ENCODE measurements at places on chromosomes 7 and 10.

GRCh38 chr7:100171087-100171681 is 2.8 kb upstream of the GAL3ST4 start:
- no peak for DNase-seq

- DNase-seq = peak; percentile 63
Observed at GRCh38 chr10:31320550-31321211, 1.7 kb downstream of the ZEB1 start.

DNA sequence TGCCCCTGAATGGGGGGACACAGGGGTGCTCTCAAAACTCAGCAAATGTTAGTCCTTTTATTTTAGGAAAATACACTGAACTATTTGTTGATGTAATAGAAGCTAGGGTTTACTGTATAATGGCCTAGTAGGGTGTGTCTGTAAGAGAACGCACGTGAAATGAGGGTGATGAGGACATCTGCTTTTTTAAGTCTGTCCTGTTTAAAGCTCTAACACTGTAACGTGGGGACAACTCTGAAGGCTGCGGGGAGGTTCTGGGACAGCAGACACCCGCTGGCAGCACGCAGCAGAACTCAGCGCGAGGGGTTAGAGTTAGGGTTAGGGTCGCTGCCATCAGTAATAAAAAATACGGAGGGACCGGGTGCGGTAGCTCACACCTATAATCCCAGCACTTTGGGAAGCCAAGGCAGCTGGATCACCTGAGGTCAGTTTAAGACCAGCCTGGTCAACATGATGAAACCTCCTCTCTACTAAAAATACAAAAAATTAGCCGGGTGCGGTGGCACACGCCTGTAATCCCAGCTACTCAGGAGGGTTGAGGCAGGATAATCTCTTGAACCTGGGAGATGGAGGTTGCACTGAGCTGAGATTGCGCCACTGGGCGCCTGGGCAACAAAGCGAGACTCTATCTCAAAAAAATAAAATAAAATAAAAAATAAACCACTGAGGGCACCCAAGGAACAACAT is 98.0 kb downstream of the CTBP2 start:
- no peak for DNase-seq

DNA sequence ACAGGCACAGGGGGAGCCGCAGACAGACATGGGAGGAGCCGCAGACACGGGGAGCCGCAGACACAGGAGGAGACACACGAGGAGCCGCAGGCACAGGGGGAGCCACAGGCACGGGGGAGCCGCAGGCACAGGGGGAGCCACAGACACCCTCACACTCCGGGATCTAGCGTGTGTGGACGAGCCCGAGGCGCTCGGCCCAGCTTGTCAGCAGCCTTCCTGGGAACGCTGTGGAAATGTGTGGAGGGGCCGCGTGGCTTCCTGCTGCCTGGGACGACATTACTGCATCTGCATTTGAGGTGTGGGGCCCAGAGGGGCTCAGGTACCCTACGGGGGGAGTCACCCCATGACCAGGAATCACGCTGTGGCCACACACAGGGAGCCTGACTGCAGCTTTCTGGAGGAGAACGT is 313.2 kb downstream of the PTPRN2 start:
- no peak for DNase-seq

DNA sequence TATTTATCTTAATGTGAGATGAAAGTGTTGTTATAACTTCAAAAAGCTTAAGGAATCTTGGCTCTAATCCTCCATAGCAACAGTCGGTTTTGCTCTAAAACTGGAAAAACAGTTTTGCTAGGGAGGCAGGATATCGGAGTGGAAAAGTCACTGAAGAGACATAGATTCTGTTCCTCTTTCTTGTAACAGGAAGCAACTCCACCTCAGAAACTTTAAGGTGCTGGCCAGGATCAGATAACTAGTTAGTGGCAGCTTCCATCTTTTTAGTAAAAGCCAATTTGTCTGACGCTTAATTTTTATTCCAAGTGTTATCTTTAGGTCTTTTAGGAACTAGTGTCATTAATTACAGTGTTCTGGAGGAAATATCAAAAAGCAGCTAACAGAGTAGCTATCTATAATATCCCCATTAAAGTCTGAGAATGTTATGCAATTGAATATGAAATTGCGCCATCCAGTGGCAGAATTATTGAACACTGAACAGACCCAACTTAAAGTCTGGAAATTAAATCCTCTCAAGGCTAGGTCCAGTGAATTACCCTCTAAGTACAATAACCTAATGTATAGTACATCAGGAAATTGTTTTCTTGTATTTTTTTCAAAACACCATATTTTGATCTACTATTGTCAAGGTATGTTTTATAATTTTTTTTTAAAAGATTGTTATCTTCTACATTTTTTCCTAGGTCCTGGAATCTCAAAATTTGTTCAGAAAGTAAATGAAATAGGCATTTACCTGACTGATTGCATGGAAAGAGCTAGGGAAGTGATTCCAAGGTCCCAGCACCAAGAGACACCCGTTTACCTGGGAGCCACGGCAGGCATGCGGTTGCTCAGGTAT is 65.9 kb upstream of the CC2D2B start:
- peak; percentile 21 for DNase-seq

Data from HCEC 1CT (cell line).